Activated naive CD4-positive, alpha-beta T cell treated with anti-CD3 and anti-CD28 coated beads, Interleukin-2, amount 50 U/mL, for 72 hours (primary cell): ENCODE measurements at places on chromosomes 13 and 19. TPM values are rescaled to one million over a fixed set of nuclear protein-coding genes. Genes with fewer than 3 reads are reported as not detected.

GRCh38 chr13:81927347-81927746 lies 1586.4 kb upstream of the SPRY2 start:
- no peak for DNase-seq

- DNase-seq: no peak
Observed at GRCh38 chr13:110921209-110921608, 6.3 kb upstream of the ANKRD10 start.

DNA sequence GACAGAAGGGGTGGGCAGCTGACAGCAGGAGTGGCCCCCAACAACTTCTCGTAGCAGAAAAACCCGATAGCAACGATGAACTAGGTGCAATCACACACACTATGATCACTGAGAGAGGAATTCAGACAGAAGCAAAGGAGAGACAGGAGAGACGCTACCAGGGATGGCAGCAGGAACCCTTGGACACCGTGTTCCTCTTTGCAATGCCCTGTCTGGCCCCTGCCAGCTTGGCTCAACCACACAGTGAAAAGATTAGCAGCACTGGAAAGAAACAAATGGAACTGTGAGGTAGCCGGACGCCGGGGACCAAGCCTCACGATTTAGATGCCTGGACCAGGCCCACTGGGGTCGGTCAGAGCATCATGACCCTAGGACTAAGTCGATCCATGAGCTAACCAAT lies 23.6 kb downstream of the DCAF15 start:
- no peak for DNase-seq

DNA sequence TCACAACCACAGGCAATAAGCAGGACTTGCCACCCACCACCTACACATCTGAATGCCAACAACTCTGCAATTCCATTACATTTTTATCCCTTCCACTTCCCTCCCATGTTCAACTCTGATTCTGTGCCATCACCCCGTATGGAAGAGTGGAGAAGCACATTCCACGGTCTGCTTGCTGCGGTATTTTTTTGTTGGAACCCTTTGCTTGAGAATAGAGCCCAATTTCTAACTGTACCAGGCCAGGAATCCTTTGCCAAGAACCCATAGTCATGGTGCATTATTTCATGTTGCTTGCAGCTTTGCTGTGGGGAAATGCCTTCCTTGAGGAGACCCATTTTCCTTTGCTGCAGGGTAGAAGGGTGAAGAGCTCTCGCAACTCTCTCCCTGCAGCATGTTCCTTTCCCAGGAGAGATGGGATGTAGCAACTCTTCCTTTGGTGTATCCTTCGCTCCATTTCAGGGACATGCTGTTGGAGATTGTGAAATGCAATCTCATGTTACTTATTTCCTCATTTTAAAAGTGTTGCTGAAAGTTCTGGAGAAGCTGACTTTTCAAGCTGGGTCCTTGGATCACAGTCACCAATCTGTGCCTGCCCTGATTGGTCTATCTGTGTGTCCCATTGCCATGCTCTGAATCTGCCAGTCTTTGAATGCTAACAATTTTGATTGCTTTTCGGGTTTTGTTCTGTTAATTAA lies 69.8 kb upstream of the STARD13 start:
- no peak for DNase-seq

DNA sequence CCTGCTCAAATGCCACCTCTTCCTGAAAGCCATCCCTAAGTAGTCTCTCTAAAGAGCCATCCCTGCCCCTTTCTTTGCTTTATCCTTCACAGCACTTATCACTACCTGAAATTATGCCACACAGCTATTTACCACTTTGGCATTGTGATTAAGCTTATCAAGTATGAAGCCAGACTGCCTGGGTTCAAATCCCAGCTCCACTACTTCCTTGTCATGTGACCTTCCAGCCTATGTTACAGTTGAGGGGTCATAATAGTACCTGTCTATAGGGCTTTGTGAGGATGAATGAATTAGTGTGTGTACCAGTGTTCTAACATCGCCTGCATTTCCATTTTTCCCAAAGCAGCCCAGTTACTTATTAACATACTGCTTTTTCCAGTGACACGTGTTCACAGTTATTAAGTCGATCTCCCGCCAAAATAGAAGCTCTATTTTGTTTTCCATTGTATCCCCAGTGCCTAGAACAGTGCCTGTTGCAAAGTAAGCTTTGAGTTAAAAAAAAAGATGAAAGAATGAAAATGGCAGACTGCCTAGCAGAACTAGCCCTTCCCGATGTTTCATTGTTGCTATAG lies 32.8 kb downstream of the ZSWIM9 start:
- no peak for DNase-seq

The RUBCNL gene
- 1.2 TPM for total RNA-seq

GRCh38 chr13:39129213-39129612 lies 91.0 kb downstream of the NHLRC3 start:
- no peak for DNase-seq

- no peak for DNase-seq
Observed at GRCh38 chr19:18364826-18365528, 21.0 kb upstream of the GDF15 start.

DNA sequence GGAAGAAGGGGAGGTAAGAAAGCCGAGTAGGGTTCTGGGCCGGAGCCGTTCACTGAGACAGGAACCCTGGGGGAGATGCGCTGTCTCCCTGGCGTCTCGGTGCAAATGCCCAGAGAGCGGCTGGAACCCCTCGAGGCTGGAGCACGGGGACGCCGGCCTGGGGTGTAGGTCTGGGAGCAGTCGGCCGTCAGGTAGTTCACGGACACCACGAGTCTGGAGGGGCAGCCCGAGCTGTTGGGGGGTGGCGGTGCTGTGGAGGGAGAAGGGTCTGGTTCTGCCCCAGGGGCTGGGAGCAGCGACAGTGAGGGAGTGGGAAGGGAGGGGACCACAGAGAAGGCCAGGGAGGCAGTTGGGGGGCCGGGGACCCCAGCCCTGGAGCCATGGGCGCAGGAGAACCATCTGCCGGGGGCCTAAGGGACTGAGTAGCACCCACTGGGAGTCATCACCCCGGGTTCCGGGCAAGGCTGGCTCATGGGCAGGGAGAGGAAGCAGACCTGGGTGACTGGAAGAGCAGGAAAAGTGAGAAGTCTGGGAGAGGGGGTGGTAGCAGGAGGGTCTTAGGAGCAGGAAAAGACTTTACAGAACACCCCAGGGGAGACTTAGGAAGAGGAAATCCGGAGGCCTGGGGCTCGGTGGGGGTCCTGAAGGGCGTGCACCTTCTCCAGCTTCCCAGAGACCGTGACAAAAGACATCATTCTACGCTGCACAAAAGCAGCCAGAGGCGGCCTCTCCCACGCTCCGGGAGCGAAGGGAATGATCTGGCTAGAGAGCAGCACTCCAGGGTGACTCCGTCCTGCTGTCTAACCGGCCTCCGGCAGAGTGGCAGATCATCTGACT lies 173.1 kb upstream of the SOX1 start:
- DNase-seq: no peak

GRCh38 chr19:36488846-36489117 lies 579 bp downstream of the ZNF566 start:
- no peak for DNase-seq

The CYP2F1 gene
- not detected for total RNA-seq

- DNase-seq: no peak
Observed at GRCh38 chr13:61770681-61771080, 355.0 kb upstream of the PCDH20 start.

DNA sequence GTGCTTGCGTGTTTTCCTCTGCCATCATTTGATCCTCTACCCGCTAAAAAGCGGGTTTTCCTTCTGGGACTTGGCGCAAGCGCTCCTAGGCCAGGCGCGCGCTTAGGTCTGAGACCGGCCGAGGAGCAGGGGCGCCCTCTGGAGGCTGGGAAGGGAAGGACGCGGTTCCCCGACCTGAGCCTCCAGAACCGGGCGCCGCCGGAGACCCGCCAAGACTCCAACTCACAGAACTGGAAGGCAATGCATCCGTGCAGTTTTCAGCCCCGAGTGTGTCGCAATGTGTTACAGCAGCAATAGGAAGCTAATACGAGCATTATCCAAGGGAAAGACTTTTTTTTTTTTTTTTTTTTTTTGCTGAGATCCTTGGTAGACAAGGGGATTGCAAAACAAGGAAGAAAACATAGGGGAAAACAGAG lies 190.9 kb downstream of the COL4A1 start:
- peak; percentile 72 for DNase-seq

The C13orf46 gene
- total RNA-seq: 3.6 TPM

The FAM124A gene
- total RNA-seq: 0.09 TPM

The ABCC4 gene
- total RNA-seq: 6.2 TPM

GRCh38 chr19:36392916-36393673 lies 14.1 kb upstream of the ZFP14 start:
- DNase-seq: no peak

- no peak for DNase-seq
Observed at GRCh38 chr19:40365613-40366401, 17.3 kb downstream of the PLD3 start.

- no peak for DNase-seq
Observed at GRCh38 chr13:109256866-109257760, 529.3 kb downstream of the IRS2 start.

The LGI4 gene
- total RNA-seq: 1.5 TPM

The SERP2 gene
- total RNA-seq: 0.43 TPM

The FGF14 gene
- total RNA-seq: not detected

DNA sequence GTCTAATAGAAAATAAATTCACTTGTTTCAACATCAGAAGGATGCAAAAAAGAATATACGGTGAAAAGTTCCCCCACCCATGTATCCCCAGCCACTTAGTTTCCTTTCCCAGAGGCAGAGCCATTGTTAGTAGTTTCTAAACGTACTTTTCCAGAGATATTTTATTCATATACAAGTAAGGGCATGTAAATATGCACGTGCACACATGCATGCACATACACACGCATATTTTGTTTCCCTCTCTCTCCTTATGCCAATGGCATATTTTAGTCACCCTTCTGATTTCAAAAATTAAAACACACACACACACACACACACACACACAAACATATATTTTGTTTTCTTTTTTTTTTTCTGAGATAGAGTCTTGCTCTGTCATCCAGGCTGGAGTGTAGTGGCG lies 147.4 kb downstream of the PDS5B start:
- no peak for DNase-seq

DNA sequence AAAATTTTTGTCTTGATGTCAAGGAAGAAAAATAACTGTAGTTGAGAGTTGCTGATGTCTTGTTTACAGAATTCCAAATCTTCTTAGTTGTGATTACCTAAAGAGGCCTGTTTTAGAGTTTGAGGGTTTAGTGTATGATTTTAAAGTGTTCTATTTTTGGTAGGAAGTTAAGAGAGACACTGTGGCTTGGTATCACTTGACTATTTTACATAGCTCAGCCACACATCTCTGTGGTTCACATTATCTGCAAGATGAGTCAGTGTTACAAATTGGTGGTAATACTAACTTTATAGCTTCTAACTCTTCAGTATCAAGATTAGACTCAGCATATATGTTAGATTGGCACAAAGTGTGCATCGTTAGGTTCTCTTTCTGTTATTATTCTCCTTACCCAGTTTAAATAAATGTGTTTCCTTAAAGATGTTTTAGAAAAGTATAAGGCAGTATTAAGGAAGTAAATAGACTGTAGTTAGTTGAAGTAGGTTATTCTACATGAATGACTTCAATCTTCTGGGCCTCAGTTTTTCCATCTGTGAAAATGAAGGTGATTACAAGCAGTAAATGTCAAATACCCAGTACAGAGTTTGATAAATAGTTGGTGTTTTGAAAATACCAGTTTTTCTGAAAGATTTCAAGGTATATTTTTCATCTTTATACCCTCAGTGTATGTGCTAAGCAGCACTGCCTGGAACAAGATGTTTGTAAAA lies 33.4 kb downstream of the COG6 start:
- DNase-seq: no peak

DNA sequence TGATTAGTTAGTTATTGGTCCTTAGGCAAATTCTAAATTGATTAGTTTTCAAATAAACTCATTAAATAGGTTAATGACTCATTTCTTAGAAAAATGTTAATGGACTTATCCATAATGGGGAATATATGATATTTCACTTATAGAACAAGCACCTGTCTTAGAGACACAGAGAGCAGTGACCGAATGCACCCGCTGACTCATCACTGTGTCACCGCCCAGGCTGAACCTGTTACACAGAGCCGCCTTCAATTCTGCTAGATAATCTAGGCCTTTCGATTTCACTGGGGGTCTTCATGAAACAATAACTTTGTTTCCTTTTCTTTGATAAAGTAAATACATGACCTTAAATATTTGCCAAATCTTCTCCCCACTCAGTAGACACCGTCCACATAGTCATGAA lies 13.1 kb downstream of the IRS2 start:
- no peak for DNase-seq

DNA sequence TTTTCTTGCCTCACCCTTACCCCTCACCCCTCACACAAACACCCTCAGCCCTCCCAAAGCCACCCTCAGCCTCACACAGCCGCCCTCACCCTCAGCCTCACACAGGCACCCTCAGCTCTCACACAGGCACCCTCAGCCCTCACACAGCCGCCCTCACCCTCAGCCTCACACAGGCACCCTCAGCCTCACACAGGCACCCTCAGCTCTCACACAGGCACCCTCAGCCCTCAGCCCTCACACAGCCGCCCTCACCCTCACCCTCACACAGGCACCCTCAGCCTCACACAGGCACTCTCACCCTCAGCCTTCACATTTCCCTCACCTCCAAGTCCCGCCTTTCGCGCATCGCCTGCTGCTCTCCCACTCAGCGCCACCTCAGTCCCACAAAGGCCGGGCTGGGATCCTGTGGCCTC lies 287 bp upstream of the ZSCAN22 start:
- no peak for DNase-seq

DNA sequence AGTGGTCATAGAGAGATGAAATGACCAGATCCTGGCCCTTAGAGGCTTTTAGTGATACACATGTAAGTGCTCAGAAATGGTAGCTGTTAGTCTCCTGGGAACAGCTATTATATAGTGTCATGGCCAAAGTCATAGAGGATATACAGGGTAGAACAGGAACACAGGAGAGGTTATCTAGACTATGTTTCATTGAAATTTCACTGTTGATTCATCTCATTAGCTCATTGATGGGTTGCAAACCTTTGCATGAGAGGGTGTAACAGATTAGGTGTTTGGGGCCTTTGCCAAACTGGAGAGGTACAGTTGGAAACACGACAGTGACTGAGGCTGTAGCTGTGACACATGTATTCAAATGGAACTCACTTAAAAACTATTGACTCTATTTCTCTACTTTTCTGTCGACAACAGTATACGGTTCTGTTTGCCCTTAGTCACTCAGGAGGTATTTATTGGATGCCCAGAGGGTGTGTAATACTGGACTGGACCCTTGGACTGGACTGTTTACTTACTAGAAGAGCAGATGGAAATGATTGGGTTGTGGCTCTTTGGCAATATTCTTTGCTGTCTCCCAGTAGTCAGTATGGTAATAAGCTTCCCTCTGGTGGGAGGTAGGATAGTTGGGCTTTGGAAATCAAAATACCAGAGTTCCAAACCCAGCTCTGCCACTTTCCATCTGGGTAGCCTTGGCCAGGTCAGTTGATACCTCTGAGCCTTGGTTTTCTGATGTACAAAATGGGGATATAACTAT lies 29.8 kb downstream of the ARHGAP35 start:
- no peak for DNase-seq

The ZNF468 gene
- total RNA-seq: 10.9 TPM

DNA sequence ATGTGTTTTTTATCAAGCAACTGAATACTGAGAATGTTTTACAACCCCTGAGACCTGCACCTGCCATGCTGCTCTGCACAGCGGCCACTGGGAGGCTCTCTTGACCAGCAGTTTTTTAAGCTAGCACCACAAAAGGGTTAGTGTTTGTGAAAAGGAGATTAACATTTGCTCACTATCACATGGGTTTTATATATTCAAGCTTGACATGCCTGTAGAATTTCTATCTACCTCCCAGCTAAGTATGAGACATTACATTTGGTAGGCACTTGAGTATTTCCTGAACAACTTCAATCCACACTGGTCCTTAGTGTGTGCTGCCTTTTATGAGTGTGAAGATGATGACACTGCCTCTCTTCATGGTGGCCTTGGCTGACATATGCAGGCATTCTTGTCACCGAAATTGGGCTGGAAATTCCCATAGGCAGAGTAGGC lies 1238.9 kb downstream of the UQCRFS1 start:
- no peak for DNase-seq
